G401 (cell line): ENCODE measurements at places on chromosomes 6 and 20. TPM values are rescaled to one million over a fixed set of nuclear protein-coding genes. Genes with fewer than 3 reads are reported as not detected.

PRND gene
- total RNA-seq: not detected in 2 replicates

DNA sequence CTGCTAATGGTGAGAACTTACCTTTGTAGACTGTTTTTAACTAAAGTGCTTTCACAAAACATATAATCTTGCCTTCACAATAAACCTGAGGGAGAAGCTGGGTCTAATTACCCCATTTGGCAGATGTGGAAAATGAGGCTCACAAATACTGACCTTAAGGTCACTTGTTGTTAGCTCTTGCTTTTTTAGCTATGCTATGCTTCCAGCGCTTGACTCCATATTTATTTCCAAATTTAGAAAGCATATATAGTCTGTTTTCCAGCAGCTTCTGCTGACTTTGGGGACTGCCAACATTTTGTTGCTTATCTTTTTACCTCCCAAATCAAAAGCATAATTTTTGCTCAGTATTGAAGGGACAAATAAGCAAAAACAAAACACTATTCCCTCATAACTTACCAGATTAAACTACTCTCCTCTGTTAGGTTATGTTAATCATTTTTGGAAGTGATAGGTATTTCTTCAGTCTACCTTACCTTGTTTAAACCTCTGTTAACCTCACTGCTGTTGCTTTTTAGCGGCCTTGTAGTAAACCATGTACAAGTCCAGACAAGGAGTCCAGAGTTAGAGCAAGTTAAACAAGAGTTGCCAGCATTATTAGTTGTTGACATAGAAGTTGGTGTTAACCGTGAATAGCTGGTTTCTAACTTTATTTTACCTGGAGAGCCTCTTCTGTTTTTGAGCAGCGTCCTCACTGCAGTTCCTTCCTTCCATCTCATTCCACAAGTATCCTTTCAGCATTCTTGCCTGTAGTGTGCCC lies 4.9 kb upstream of the BTBD3 start:
- no peak for DNase-seq

GRCh38 chr6:17343215-17343614 lies 50.2 kb upstream of the CAP2 start:
- no peak for DNase-seq

- no peak for DNase-seq
Observed at GRCh38 chr6:38364127-38364526, 275.6 kb downstream of the BTBD9 start.

DNA sequence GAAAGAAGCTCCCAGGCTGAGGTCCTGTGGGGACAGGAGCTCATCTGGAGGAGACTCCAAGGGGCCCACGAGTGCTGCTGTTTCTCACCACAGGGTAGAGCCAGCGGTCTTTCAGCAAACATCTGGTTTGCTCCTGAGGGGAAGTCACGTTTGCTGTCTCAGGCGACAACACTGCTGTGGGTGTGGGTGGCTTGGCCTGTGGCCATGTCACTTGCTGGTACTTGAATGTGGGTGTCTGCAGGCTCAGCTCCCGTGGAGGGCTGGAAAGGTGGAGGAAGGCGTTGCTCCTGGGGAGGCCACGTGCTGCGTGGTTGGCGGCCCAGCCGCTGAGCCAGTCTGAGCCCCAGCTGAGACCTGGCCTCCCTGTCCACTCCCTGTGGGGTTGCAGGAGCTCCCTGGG lies 52.8 kb upstream of the MPC1 start:
- DNase-seq: no peak

GRCh38 chr6:90304308-90304707 lies 7.7 kb upstream of the BACH2 start:
- no peak for DNase-seq
